Hepatocyte (in vitro differentiated cells): ENCODE measurements at places on chromosomes 12 and 14.

DNA sequence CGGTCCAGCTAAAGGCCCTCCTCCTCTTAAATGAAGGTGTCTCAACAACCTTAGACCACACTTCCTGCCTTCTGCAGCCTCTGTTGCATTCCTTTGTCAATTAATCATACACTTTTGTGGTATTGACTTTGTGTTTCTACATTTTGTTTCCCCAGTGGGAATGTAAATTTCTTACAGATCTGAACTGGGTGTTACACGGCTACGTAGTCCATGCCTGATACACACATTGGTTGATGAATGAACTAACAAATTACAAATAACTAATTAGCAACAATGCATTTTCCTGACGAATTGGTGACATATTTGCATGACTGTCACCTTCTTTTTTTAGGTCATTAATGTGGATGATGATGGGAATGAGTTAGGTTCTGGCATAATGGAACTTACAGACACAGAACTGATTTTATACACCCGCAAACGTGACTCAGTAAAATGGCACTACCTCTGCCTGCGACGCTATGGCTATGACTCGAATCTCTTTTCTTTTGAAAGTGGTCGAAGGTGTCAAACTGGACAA lies 15.2 kb upstream of the CCT2 start:
- no peak for DNase-seq

- no peak for DNase-seq
These were observed 946 bp downstream of the DDX24 start for GRCh38 chr14:94079891-94080620.

DNA sequence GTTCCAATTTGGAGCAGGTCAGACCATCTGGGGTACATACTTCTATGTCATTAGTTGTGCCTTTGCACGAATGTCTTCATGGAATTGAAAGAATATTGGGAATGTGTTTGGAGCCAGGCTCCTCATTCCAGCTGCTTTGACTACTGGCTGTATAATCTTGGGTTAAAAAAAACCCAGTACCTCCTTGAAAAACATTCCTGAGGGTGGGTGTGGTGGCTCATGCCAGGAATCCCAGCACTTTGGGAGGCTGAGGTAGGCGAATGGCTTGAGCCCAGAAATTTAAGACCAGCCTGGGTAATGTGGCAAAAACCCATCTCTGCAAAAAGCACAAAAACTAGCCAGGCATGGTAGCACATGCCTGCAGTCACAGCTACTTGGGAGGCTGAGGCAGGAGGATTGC lies 125.6 kb downstream of the TTC8 start:
- no peak for DNase-seq

DNA sequence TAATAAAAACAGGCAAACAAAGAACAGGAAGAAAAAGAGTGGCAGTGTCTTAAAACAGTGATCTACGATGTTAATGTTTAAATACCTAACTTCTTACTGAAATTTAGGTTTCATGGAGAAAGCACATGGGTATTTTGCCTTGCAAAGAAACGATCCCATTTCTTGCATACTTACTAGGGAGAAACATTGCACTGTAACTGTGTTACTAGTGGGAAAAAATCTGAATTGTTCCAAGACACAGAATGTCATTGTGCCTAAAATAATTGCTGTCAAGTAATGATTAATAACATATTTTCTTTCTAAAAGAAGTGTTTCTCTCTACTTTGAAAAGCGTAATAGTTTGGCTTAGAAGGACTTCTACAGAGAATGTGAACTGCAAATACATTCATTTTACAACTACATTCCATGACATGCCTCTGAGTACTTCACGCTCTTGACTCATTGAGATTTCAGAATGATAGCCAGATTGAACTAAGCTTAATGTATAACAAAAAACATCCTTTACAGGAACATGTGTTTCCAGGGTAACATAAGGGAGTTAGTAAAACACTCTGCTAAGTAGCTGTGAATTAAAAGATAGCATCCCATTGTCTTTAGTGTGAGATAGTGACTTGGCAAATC lies 256.2 kb upstream of the CPNE8 start:
- no peak for DNase-seq

DNA sequence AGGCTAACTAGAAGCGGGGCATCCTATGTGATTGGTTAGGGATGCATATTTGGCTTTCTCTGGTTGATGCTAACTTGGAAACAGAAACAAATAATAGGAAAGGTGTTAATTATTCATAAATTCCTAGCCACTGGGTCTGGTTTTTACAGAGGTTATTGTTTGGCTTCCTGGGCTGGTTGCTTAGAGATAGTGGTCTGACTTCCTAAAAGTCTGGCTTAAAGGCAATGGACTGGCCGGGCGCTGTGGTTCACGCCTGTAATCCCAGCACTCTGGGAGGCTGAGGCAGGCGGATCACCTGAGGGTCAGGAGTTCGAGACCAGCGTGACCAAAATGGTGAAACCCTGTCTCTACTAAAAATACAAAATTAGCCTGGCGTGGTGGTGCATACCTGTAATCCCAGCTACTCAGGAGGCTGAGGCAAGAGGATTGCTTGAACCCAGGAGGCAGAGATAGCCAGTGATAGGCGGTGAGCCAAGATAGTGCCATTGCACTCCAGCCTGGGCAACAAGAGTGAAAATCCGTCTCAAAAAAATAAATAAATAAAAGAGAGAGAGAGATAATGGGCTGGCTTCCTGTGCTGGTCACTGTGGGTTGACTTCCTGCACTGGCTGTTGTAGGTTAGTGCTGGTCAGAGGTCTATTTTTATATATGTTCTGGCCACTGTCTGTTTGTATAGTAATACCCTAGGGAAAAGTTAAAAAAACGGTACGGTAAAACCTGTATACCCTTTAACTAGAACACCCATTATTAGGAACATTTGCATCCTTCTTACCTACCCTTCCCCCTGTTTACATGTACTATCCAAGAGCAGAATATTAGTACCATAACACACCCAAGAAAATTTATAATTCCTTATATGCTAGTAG lies 24.1 kb downstream of the OR6S1 start:
- DNase-seq = no peak

DNA sequence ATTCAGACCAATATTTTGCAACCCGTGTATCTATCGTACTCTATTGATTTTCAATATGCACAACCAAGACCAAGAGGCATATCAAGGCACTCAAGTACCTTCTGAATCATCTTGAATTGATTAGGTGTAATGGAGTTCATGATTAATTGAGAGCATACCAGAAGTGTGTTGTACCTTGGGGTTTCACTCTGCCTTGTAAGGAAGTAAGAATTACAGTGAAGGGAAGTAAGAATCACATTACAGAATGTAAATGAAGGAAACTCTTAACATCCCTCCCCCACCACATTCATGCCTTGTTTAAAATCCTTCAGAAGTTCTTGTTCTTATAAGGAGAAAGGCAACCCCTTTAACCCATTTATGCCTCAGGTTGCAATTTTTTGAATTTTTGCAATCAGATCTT lies 5.4 kb upstream of the MGAT4C start:
- no peak for DNase-seq

GRCh38 chr12:116087399-116087798 lies 190.1 kb downstream of the MED13L start:
- no peak for DNase-seq

GRCh38 chr12:43973385-43973784 lies 137.5 kb downstream of the TMEM117 start:
- DNase-seq = no peak
